ENCODE measurements at places on chromosomes 16 and 17.

GRCh38 chr16:49503256-49504022 is 129.8 kb downstream of the C16orf78 start:
- no peak for DNase-seq

DNA sequence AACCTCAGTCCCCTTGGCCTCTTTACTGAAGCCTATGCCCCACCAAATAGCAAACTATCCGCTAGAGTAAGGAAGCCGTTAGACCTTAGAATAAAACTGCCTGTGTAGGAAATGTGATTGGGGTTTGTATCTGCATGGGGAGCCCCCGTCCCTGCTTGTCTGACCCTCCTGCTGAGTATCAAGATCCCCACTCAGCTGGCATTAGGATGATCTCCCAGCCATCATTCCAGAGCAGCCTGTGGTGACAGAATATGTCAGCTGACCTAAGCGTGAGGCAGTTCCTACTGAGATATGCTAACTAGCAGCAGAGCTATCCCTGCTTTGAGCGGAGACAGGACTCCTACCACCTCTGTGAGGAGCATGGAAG is 645 bp upstream of the GFOD2 start:
- peak; percentile 37 for DNase-seq

DNA sequence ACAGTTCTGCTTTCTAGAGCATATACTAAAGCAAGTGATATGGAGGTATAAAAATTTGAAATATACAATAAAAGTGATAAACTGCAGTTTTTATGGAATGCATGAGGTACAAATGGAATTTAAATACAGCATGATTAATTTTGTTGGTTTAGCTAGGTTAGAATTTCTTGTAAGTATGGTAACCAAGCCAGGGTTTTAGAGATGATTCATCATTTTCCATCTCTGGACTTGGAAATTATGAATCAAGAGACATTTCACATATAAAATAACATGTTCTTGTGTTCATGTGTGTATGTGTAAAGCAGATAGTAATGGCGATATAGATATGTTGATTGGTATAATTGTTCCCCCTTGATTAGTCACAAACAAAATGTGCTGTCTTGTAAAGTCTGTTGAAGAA is 1219.8 kb downstream of the CDH8 start:
- no peak for DNase-seq

DNA sequence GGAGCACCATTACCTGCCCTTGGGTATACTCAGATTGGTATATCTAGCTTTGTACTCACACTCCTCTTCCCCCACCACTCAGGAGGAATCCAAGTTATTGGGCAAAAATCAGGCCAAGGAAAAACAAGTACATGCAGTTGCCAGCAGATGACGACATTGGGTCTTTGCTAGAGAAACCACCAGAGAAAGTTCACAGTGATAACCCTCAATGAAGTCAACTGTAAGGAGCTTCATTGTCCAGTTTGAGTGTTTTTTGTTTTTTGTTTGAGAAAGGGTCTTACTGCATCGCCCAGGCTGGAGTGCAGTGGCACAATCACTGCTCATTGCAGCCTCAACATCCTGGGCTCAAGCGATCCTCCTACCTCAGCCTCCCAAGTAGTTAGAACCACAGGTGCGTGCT is 34.6 kb upstream of the TOX3 start:
- DNase-seq, result peak; percentile 8

- DNase-seq, result no peak
Measured at GRCh38 chr17:28029044-28029443, 13.4 kb upstream of the NLK start.

- no peak for DNase-seq
Measured at GRCh38 chr17:27525316-27525715, 69.1 kb downstream of the KSR1 start.

DNA sequence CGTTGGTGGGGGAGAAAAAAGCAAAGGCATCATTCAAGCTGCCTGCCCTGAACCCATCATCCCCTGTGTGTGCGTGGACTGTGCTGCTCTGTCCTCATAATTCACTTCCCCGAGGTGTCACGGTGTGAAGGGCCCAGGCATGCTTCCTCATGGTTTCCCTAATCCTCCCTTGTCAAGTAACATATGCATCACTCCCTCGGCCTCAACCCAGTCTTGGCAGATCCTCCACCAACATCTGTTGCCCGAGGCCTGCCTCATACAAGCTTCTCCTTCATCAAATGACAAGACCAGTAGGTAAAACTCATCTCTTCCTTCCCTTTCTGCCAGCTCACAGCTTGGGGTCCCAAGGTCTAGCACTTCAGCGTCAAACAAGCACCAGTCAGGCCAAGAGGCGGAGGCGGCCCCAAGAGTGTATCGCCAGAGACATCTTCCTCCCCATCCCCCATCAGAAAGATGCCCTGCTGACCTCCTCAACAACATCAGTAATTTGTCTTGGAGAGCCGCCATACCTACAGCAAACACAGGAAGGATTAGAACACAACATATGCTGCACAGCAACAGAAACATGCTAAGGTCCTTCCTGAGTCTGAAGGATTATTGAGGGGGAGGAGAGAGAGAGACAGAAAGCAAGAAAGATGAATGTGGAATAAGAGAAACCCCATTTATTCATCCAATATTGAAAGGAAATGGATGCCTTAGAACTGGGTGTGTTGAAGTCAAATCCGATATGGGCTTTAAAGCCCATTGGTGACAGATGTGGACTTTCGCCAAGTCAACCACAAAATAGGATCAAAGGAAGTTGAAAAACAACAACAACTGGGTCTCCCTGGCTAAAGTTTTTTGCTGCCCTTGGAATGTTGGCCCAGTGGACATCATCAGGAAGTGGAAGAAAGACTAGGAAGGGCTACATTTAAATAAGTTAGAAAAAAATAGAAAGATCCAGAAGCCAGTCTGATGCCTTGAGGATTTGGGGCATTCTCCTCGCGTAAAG is 38.4 kb downstream of the SOX9 start:
- DNase-seq, result peak; percentile 91

DNA sequence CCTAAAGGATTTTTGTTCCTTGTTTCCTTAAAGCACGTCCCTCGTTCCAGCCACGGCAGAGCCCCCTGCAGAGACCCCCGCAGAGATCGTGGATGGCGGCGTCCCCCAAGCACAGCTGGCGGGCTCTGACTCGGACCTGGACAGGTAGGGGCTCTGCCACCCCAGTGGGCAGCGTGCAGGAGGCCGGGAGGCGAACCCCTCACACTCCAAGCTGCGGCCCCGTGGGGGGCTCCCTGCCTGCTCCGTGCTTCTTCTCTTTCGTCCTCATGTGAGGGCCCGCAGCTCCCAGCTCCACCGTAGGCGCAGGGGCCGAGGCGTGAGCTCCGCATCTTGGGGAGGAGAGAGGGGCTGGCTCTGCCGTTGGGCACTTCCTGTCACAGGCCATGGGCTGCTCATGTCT is 8.5 kb downstream of the TELO2 start:
- DNase-seq, result no peak
